ENCODE measurements at places on chromosomes 6 and 20.

GRCh38 chr6:76230711-76231110 is 158.2 kb upstream of the IMPG1 start:
- no peak for DNase-seq

DNA sequence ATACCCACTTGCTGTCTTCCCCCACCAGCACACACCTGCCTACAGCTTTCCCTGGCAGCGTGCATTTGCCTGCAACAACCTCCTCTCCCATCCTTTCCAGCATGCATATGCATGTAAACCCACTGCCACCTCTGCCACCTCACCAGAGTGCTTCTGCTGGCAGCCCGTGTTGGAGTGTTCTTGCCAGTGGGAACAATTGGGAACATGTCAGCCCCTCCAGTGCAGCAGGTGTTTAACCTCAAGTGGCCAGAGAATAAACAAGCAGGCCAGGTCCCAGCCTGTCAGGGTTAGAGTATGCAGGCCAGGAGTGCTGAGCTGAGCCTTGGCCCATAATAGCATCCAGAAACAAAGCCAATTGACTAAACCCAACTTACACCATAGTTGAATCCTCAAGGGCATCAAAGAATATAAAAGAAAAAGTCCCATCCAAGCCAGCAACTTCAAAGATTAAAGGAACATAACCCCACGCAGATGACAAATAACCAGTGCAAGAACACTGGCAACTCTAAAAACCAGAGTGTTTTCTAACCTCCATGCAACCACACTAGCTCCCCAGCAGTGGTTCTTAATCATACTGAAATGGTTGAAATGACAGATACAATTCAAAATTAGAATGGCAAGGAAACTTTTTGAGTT is 1212.1 kb upstream of the CITED2 start:
- no peak for DNase-seq

- no peak for DNase-seq
Observed at GRCh38 chr6:117951783-117952182, 44.7 kb downstream of the SLC35F1 start.

- no peak for DNase-seq
Observed at GRCh38 chr20:53974785-53975555, 95.4 kb downstream of the BCAS1 start.

GRCh38 chr6:165556116-165556843 is 106.8 kb downstream of the PDE10A start:
- DNase-seq: peak; percentile 50

DNA sequence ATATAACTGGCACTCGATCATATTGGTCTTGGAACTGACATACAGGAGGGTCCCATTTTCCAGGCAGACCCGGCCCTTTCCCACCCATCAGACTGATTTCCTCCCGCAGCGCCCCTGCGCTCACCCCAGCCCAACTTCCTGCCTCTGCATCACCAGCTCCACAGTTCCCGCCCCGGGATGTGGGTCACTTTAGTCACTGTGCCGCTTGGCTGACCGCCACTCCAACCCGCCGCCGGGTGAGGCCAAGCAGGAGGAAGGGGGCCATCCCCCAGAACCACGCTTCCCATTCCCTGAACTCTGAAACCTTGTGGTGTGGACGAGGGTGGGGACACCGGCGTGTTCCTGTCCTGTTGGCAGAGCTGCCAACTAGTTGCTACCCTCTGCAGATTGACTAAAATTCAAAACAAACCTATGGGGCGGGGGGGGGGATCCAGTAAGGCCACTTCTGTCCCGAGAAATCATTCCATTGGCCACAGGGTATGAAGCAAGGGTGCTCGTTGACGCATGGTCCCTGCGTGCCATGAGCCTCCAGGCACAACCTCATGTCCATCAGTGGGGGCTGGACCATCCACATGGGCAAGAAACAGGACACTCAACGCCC is 12.3 kb downstream of the TGM2 start:
- DNase-seq: no peak

- no peak for DNase-seq
Observed at GRCh38 chr6:92399911-92400310, 1019.4 kb downstream of the EPHA7 start.

GRCh38 chr6:77025736-77026223 is 437.5 kb downstream of the HTR1B start:
- no peak for DNase-seq

- DNase-seq: no peak
Observed at GRCh38 chr6:7035837-7036249, 71.9 kb upstream of the RREB1 start.

DNA sequence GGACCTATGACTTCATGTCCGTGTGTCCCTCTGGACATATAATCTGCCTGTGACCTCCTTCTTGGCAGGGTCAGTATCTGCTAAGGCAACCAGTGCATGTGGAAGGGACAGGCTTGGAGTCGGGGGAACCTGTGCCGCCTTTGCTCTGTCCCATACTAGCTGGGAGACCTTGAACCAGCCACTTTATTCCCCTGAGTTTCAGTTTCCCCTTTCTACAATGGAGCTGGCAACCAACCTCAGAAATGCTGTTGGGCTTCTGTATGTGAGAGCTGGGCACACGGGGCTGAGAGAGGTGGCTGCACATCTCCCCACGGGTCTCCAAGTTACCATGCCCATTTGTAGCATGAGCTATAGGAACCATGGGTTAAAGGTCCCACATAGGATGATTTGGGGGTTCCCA is 53.8 kb downstream of the CD40 start:
- no peak for DNase-seq

DNA sequence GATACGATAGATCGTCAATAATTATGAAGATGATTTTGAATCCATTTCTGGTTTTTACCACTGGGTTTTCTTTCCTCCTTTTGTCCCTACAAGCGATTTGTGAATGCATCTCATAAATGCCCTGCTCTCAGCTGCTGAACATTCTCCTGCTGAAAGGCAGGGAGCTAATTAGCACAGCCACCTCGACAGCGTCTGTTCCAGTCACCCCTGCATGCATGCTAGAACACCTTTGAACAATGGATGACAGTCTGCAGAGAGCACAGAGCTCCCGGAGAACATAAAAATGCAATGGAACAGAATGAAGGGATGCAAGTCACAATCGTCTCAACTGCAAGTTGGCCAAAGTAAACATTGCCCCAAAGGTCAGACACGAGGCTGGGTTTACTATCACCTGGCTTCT is 105.8 kb downstream of the SLC35B3 start:
- no peak for DNase-seq

- DNase-seq: no peak
Observed at GRCh38 chr6:109075934-109076333, 18.7 kb downstream of the SESN1 start.

DNA sequence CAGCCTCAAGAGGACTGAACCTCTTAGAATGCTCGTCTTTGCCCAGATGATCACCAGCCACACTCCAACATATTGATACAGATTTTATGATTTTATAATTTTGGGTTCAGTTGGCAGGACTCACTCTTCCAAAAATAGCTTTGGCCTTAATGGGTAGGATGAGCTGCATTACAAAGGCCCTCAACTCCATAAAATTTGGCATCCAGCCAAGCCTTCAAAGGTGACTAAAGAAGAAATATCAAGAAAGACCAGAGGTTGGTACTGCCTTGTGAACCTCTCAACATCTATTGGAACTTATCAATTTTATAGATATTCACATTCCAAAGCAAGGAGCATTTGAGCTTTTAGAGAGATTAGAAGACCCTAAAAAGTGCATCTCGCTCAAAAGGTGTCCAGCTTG is 48.4 kb upstream of the SNAP25 start:
- DNase-seq: no peak

DNA sequence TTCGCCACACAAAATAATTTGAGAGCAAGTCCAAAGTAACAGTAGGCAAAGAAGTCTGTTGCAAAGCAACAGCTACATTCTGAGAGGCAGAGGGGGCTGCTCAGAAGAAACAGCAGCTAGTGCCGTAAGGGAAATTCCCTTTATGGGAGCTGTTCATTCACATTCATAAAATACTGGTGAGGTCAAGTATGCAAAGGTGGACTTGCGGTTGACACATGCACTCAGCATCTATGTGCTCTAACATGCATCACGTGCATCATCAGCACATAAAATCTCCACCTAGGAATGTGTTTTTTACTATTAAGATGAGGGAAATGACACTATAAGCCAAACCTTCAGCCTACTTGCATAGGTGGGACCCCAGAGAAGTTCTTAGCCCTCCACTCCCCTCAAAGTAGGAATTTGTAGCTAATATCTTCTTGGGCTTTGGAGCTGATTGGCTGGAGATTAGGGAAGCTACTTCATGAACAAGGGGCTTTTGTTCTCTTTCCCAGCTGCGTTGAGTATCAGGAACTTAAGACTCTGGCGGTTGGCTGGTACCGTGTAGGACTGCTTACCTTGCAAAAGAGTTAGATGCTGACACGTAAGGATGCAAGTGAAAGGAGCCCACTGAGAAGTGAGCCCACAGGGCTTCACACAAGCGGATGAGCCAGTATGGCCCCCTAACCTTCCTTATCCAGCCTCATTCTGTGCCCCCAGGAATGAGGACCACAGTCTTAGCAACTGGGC is 12.4 kb downstream of the CST3 start:
- DNase-seq: no peak

DNA sequence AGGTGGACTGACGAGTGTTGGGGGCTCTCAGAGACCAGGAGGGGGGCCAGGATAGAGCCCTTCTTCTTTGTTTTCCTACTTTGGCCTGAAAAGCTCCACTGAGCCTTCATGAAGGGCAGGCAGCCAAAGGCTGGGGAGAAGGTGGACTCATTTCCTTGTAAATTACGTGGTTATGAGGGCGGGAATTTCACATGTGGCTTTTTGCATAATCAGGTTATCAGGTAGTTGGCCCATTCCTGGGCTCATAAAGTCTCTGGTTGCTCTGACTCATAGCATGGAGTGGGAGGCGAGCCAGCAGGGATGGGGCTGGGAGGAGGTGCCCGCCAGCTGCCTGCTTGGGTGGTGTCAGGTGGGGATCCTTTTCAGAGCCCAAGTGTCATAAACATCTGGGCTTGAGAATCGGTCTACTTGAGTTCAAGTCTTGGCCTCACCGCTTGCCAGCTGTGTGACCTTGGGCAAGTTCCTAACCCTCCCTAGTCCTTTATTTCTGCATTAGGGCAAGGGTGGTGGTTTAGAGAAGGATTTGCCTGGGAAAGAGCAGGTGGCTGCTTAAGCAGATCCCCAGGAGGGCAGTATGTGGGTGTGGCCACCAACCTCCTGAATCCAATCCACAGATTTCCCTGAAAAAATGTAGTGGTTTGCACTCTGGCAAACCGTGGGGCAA is 26.5 kb upstream of the RNF24 start:
- DNase-seq: no peak

- DNase-seq: no peak
Observed at GRCh38 chr20:56348305-56348693, 10.5 kb upstream of the FAM210B start.

DNA sequence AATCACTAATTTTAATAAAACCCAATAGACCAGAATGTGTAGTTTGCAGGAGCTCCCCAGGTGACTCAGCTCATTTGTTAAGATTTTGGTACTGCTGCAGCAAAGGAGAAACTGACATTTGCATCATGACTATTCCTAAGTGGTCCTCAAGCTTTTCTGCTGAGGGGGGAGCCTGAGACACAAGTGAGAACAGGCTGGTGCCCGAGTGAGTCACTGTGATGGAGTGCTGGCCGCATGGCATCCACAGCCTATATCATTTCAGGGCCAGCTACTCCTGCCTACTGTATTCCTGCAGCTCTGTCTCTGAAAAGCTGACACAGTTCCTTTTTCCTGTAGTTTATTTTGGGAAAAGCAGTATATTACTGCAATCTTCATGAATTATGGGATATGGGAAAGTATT is 113.7 kb upstream of the ENPP5 start:
- DNase-seq: no peak

GRCh38 chr6:35634316-35634715 is 54.4 kb downstream of the FKBP5 start:
- no peak for DNase-seq

DNA sequence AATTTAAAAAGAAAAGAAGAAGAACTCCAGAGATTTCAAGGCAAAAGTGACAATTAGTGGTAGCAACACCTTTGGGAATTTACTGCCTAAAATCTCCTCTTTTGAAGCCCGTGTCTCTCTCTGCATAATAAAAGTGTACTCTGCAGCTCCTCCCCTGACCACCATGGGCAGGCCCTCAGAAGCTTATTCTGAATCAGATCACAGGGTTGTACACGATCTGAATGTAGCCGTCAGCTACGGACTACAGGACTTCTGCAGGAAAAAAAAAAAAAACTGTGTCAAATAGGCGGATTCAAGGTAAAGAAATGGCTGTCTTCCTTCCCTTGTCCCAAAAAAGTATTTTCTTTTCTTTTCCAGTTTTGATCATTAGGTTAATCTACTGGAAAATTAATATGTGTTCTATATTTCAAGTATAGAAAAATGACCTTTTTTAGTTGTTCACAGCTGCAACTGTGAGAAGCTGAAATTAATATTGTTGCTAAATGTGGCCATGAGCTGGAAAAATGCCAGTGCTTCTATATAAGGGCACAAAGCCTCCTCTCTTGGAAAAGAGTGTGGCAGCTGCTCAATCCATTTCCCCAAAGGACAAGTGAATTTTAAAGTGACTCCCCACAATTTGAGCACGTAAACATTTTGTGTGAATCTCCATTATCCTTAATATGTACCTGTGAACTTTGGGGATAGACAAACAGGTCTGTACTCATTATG is 397.4 kb downstream of the C6orf118 start:
- no peak for DNase-seq

DNA sequence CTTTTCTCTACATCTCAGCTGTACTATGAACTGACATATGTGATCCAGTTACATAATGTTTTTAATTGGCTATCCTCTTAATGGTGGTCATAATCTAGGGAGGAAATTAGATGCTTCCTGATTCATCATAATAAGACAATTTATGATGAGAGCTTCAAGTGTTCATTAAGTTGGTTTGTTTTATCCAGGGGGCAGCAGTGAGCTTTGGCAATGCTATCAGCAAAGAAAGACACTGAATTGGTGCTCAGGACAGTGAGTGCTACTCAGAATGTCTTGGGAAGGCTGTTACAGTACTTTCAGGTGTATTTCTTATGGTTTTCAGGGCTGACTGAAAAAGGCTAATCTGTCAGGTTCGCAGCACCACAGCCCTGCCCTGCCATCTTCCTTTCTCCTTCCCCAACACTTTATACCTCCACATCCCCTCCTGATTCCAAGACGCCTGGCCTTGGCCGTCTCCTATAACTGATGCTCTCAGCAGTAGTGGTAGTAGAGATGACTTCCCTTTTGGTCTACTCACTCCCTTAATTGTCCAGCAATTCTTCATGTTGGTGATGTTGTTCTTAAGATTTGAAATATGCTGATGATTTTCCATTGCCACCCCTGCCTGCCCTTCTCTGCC is 67.0 kb upstream of the TNFAIP3 start:
- no peak for DNase-seq

GRCh38 chr6:54646069-54646950 is 200.3 kb upstream of the FAM83B start:
- no peak for DNase-seq

- DNase-seq: no peak
Observed at GRCh38 chr6:71725126-71725470, 161.3 kb upstream of the RIMS1 start.

GRCh38 chr6:10733151-10733715 is 10.4 kb downstream of the TMEM14C start:
- no peak for DNase-seq

- no peak for DNase-seq
Observed at GRCh38 chr20:62822239-62822787, 5.5 kb downstream of the COL9A3 start.

- DNase-seq: no peak
Observed at GRCh38 chr6:91486200-91486599, 899.3 kb upstream of the MAP3K7 start.

GRCh38 chr6:11341867-11342266 is 109.4 kb upstream of the NEDD9 start:
- DNase-seq: no peak
